ENCODE measurements at places on chromosomes 3 and 15.
A peak's percentile ranks its signal among the peaks of the same experiment; 100 is the strongest.

DNA sequence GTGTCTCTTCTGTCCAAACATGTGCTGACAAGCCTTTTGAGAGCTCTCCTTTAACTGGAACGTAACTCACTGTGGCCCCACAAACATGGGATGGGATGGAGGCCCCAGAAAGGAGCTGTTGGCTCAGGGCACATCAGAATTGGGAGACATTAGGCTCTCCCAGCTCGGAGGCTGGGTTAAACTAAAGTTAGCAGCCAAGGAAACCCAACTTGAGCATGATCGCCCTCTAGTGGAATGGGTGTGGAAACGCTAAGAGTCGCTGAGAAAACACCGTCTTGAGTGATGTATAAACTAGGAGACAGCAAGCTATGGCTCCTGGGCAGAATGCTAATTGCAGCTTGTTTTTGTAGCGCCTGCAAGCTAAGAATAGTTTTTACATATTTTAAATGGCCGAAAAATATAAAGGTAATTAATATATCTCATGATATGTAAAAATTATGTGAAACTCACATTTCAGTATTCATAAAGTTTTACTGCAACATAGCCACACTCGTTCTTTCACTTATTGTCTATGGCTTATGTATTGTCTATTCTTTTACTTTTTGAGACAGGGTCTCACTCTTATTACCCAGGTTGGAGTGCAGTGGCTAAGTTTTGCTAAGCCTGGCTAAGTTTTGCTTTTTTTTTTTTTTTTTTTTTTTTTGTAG, 138.8 kb upstream of the HACD2 start:
- DNase-seq, result peak; percentile 83

DNA sequence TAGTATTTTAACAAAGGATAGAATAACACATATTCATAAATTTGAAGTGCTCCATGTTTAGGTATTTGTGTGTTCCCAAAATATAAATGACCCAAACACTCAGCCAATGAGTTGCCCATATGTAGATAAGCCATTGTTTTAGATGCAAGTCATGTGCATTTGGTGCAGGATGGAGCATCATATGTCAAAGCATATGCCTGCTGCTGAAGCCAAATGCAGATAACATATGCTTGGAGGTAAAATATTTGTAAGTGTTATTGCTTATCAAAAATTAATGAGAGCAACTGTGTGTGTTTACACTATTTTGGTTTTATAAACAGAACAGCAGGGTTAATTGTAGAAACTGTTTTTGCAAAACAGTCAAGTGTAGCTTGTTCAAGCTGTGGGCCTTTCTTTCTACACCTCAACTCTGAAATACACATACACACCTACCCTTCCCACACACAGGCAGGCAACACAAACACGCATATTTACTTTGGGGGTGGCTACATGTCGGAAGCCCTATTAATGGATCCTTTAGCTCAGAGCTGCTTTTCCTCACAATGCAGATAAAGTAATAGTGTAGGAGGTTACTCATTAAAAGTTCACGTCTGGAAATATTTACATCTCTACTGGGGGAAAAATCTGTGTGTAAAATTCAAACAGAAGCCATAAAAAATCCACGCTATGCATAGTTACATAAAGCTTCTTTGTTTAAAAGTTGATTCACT, 521.4 kb downstream of the ZNF385D start:
- DNase-seq, result no peak

- DNase-seq, result peak; percentile 84
Measured at GRCh38 chr3:186825294-186825821, 17.2 kb upstream of the ADIPOQ start.

DNA sequence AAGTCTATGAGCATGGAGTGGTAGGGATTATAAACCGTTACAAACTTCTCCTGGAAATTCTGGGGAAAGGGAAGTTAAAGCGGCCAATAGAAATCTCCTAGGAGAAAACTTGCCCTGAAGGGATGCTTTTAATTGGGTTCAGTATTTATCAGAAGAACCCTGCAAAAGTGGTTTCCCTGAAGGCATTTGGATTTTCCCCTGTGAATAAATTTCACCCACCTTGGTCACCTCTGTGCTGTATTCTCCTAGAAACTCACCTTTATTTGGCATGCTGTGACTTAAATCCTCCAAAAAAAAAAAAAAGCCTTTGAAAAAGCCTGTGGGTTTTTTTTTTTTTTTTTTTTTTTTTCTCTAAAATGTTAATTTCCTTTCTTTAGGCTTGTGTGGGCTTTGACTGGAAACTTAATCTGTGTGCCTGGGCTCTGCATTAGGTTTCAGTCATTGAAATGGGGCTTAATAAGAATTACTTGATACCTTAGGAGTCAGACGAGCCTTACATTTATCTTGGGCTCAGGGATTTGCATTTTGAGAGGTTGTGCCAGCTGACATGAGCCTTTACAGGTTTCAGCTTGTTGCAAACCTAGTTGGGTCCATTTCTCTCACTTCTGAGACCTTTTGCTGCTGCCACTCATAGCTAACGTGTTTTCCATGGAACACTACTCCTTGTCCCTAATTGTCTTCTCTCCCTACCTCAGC, 22.0 kb downstream of the TGFBR2 start:
- no peak for DNase-seq

GRCh38 chr15:35145336-35145735, 60.2 kb upstream of the NANOGP8 start:
- no peak for DNase-seq

GRCh38 chr3:159637883-159638542, 350.6 kb upstream of the IL12A start:
- DNase-seq, result peak; percentile 82

DNA sequence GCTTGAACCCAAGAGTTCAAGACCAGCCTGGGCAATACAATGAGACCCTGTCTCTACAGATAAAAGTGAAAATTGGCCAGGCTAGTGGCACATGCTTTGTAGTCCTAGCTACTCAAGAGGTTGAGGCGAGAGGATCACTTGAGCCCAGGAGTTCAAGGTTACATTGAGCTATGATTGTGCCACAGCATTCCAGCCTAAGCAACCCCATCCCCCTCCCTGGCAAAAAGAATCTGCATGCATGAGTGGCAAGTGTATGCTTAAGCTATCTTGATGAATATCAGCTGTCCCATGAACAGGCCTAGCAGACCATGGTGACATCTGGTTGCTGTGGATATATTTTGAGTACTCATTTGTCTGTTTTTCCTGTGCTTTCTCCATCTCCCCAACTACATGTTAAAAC, 4.7 kb downstream of the ATRIP start:
- no peak for DNase-seq

- peak; percentile 8 for DNase-seq
Measured at GRCh38 chr3:52120556-52121463, 33.4 kb downstream of the POC1A start.

- no peak for DNase-seq
Measured at GRCh38 chr15:65612949-65613744, 2.2 kb upstream of the INTS14 start.

GRCh38 chr15:80875568-80876347, 96.6 kb downstream of the CEMIP start:
- no peak for DNase-seq

GRCh38 chr3:10709110-10709781, 106.8 kb upstream of the SLC6A11 start:
- DNase-seq, result no peak

GRCh38 chr3:76547674-76548073, 492.2 kb upstream of the ROBO2 start:
- DNase-seq, result no peak

GRCh38 chr15:31307270-31308184, 19.1 kb upstream of the KLF13 start:
- DNase-seq, result no peak

DNA sequence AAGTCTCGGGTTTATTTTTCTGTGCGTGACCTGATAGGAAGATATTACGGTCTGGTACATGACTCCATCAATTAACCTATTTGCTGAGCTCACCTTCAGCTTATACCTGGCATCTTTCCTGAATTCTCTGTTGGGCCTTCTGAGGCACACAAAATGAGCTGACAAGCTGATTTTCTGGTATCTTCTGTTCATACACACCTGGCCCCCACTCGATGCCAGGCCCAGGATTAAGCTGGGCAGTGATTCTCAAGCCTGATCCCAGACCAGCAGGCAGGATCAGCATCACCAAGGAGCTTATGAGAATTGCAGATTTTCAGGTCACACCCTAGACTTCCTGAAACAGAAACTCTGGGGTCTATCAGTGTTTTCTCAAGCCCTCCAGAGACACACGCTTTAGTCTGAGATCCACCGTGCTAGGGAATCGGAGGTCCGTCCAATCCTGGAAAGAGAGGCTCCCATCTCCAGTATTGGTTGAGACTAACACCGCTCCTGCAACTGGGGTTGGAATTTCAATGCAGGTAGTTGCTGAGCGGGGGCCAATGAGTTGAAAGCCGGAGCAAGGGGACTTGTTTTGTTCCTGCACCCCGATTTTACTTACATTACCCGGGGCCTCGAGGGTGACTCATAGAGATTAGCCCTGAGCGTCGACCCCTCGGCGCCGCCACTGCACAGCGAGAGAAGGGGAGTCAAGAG, 636 bp upstream of the EIF1B start:
- no peak for DNase-seq

GRCh38 chr3:174198199-174198598, 660.9 kb upstream of the NAALADL2 start:
- DNase-seq, result no peak

DNA sequence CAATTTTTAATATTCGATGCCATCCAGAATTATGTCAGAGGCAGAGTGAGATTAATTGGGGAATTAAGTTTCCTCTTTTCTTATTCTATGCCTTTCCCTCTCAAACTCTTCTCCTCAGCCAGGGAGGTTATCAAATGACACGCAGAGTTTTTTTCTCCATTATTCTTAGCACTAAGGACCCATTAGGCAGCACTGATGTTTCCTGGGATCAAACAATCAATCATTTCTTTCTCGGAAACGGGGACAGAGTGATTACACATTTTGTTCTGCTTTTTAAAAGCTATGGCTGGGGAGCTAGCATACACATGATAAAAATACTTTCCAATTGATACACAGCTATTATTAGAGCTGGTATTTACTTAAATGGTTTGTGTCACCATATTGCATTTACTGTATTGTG, 35.3 kb upstream of the PSMD6 start:
- DNase-seq, result peak; percentile 32

- peak; percentile 89 for DNase-seq
Measured at GRCh38 chr3:42117175-42118008, 26.2 kb downstream of the TRAK1 start.

DNA sequence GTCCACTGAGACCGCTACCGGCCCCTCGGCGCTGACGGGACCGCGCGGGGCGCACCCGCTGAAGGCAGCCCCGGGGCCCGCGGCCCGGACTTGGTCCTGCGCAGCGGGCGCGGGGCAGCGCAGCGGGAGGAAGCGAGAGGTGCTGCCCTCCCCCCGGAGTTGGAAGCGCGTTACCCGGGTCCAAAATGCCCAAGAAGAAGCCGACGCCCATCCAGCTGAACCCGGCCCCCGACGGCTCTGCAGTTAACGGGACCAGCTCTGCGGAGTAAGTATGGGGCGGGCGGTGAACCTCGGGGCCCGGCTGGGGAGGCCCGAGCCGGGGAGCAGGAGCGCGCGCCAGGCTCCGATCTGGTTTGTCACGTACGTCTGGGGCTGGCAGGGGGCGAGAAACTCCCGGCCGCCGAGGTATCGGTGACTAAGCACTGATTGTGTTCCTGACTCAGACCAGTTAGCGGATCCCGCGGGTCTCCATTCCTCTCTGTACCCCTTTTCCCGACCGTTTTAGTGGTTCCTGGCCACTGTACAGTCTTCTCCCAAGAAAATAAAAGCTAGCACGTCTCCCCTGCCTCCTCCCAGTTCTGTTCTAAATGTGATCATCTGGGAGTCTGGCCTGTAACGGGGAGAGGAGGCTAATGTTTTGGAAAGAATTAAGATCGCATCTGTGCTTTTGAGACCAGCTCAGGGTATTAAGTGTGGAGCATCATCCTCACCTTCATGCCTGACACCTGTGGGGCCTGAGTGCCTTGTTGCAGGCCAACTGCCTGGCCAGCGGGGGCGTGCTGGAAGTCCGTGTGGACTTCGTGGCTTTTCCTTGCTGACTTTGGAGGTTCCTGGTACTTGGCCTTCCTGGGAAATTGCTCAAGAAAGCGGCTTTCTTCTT, 691 bp downstream of the MAP2K1 start:
- peak; percentile 81 for DNase-seq

DNA sequence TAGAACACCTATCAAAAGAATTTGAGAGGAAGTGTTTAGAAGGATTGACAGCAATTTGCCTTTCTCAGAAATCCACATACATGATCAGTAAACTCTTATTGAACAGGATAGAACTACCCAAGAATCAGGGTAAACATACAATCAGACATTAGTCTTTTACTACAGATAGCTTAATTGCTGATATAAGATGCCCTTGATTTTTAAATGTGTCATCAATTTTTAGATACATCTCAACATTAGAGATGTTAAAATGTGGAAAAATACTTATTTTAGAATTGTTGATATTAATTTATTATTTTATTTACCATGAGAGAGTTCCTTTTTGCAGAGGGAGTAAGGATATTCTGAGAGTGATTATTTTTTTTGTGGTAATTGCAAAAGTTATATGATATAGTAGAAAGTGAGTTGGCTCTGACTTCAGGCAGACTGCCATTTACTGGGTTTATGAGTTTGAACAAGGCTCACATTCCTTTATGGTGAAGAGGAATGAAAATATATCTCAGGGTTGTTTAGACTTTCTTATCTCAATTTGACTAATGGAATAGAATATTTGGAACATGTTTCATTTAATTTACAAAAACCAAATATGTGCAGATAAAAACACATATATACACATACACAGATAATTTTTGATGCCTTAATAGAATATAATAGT, 302.8 kb upstream of the GOLIM4 start:
- DNase-seq, result no peak

GRCh38 chr3:71372241-71372768, 211.2 kb downstream of the FOXP1 start:
- DNase-seq, result no peak

DNA sequence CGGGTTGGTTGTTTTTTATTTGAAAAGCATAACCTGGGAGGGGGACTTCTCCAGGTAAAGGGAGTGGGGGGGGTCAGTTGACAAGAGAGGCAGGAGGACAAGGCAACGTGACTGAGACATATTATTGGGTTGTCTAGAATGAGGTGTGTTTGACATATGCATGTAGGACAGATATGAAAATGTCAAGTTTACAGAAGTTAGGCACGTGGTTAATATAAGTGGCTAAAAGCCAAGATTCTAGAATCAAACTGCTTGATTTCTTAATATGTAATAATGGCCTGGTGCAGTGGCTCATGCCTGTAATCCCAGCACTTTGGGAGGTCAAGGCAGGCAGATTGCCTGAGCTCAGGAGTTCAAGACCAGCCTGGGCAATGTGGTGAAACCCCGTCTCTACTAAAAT, 212.8 kb downstream of the SQOR start:
- no peak for DNase-seq
